ENCODE measurements at places on chromosomes 1 and 21.

DNA sequence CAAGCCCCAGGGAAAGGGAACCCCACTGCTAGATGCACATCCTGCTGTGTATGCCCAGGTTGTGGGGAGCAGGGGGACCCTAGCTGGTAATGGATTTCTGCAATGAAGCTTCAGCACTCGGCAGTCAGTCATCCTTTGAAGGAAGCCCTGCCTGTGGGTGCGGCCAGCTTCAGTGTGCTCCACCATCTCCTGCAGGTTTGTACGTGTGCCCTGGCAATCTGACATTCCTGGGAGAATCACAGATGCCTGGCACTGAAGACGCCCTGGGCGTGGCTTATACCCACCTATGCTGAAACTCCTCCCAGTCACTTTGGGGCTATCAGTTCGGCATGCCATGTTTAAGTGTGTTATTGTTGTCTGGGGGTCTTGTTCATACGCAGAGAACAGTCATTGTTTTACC, 6.8 kb downstream of the SPRR5 start:
- DNase-seq: no peak

GRCh38 chr1:214316593-214316992, 35.6 kb downstream of the SMYD2 start:
- DNase-seq: peak; percentile 67

- no peak for DNase-seq
These were observed 214.2 kb upstream of the FOXD3 start for GRCh38 chr1:63108206-63108605.

- no peak for DNase-seq
These were observed 129.7 kb upstream of the NFIA start for GRCh38 chr1:60952612-60953111.

GRCh38 chr1:10941891-10942541, 70.4 kb upstream of the TARDBP start:
- DNase-seq: peak; percentile 50

GRCh38 chr1:165603810-165604209, 27.2 kb upstream of the MGST3 start:
- no peak for DNase-seq

GRCh38 chr1:147545133-147545532, 3.8 kb downstream of the BCL9 start:
- DNase-seq: peak; percentile 70

GRCh38 chr1:221794079-221794670, 52.3 kb upstream of the DUSP10 start:
- no peak for DNase-seq

- DNase-seq: no peak
These were observed 4.7 kb downstream of the TINAGL1 start for GRCh38 chr1:31580891-31581603.

DNA sequence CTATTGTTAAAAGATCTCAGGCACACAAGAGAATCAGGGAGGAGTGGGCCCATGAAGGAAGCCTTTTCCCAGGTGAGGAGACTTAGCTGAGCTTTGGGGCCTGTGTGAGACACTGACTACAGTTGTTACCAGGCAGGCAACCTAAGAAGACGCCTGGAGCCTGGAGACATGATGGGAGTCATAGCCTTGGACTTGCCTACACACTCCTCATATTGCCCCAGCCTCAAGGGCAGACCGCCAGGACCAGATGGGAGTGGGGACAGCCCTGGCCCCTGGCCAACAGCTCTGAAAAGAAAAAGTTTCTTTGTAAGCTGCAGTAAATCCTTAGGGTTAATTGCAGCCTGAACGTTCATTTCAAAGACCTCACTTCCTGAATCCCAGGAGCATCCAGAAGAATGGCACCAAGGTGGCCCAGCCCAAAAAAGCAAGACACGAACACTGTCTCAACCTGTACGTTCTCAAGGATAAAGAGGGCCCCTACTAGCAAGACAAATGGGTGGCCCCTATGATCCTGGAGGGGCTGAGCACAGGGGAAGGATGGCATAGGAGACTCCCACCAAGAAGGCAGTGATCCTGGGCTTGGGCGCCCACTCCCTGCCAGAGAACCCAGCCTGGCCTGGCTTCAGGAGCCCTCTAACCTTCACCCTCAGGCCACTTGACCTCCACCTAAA, 33.2 kb upstream of the BTG2 start:
- DNase-seq: no peak

DNA sequence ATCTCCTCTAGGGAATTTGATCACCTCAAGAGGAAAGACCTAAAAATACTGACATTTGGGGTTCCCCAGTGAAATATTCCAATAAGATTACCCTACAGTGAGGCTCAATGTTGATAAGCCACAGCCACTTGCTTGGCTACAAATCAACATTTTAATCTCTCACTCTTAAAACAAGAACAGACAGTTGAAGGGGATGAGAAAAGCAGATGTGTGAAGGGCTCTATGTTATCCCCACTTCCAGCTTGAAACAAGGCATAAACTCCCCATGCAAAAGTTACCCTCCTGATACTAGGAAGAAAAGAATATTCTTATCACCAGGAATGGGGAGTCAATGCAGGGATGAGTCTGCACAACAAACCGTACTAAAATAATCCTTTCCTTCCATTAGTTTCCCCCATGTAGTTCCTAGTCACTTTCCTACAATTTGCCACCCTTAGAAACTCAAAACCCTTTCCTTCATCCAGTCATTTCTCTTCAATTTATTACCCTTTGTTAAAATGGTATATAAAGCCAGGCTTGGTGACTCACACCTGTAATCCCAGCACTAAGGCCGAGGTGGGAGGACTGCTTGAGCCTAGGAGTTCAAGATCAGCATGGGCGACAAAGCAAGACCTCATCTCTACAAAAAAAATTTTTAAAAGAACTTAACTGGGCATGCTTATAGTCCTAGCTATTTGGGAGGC, 29.5 kb downstream of the LPGAT1 start:
- no peak for DNase-seq

GRCh38 chr1:60620087-60620486, 462.3 kb upstream of the NFIA start:
- DNase-seq: no peak

DNA sequence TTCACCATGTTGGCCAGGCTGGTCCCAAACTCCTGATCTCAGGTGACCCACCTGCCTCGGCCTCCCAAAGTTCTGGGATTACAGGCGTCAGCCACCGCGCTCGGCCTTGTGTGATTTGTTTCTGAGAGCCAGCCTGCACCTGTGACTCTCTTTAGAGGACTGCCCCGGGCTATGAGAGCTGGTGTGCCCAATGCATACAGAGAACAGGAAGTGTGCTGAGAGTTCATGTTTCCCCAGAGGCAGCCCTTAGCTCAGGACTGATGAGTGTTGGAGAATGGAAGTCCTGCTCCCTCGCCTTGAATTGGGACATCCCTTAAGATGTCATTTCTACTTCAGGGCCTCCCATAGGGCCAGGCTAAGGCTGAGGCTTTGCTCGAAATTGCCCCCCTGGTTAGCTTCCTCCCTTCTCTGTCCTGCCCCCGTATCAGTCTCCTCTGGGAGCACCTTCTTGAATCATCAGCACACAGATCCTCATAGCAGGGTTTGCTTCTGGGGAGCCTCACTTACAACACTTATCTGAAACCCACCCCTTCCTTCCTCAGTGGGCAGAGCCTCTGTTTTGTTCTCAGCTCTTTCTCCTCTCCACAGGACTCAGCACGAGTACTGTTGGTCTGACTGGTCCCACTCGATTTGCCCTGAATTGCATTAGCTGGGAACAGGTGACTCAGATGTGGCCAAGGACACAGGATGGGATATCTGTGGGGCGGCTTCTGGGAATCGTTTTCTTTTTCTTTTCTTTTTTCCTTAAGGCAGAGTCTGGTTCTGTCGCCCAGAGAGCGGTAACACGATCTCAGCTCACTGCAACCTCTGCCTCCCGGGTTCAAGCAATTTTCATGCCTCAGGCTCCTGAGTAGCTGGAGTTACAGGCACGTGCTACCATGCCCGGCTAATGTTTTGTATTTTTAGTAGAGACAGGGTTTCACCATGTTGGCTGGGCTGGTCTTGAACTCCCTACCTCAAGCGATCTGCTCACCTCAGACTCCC, 80.1 kb downstream of the UBIAD1 start:
- no peak for DNase-seq

DNA sequence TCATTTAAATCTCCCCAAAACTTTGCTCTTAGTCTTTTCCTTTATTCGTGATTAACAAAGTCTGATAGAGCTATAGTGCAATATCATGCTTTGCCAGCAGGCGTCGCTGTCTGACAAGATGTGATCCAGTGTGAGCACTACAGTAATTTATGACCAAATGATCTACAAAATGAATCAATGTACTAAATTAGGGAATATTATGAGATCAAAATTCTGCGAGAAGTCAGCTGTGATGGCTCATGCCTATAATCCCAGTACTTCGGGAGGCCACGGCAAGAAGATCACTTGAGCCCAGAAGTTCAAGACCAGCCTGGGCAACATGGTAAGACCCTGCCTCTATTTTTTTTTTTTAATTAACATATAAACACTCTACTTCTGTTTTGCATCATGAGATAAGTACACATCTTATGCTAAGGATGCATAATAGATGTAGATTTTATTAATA, 3.6 kb upstream of the SPSB1 start:
- DNase-seq: peak; percentile 79
